NCI-H1417 treated with DMSO at 0.1 percent for 48 hours (cell line): ENCODE measurements at places on chromosomes 5 and 9.
A peak's percentile ranks its signal among the peaks of the same experiment; 100 is the strongest.

GRCh38 chr5:11547730-11548129 is 356.5 kb downstream of the CTNND2 start:
- no peak for DNase-seq

DNA sequence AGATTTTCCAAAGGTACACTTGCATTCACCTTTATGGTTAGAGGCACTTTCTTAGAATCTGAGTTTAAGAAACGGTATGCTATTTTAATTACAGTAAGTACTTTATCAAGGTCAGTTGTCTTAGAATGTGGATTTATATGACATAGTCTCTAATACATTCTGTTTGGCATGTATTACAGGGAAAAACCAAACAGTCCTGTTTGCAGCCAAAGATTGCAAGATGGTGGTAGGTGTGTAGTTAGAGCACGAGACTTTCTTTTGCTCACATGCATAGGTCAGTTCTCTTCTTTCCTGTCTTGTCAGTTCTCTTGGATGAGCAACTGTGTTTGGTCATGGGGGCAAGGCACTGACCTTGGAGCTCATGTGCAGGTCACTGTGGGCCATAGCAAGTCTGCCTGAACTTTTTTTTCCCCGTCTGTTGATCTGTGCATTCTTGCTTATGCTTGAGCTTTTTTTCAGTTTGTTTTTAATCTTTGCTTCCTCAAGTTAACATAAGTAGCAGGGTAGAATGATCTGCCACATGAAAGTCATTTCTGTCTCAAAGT is 20.6 kb downstream of the ZSWIM6 start:
- no peak for DNase-seq

- DNase-seq, result no peak
Measured at GRCh38 chr9:71655141-71655540, 113.2 kb downstream of the CEMIP2 start.

DNA sequence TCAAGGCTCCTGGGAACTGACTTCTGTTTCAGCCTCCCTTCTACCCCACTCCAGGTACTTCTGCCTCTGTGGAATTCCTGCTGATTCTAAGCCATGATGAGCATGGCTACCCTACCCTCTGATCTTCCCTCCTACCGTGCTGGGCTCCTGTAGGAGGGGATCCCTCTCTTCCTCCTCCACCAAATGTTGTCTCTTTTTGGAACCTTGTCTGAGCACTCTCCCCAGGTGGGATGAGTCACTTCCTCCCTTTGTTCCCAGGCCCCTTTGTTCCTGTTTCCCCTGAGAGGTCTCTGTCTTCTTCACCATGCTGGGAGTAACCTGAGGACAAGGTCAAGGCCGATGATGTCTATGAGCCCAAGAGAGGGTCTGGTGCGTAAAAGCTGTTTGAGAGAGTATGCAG is 213.2 kb downstream of the GABBR2 start:
- DNase-seq, result no peak

DNA sequence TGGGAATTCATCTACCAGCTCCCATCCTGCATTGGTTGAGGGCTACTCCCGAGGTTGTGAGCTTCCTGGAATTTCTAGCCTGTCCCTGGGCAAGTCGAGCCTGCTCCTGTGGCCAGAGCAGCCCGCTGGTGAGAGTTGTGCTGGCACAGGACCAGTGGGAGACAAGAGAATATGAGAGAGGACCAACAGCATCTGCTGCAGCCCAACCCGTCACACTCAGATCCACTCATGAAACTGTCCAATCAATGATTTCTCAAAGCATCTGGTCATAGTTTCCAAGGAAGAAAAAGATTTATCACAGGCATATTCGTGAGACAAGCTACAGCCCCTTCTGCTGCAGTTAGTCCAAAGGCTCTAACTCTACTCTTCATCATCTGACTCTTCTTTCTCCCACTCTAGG is 64.4 kb upstream of the RAI14 start:
- DNase-seq, result no peak

GRCh38 chr5:131394128-131394527 is 130.3 kb downstream of the CDC42SE2 start:
- no peak for DNase-seq

DNA sequence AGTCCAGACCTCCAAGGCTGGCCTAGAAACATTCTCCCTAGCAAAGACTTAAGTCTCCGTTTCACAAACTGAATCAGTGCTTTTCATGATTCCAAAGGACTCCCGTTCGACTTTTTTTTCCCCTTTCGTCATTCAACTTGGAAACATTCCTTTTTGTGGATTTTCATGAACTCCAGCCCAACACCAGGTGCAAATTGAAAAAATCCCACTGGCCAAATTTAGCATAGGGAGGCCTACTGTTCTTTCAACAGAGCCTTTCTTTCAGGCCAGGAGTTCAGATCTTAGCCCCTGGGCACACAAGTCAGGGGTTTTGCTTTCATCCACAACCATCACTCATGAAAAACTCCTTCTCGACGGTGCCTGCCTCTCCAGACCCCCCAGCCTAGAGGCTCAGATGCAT is 285.3 kb downstream of the PIK3R1 start:
- DNase-seq, result no peak

GRCh38 chr9:130451509-130452388 is 7.0 kb downstream of the ASS1 start:
- DNase-seq, result peak; percentile 66

DNA sequence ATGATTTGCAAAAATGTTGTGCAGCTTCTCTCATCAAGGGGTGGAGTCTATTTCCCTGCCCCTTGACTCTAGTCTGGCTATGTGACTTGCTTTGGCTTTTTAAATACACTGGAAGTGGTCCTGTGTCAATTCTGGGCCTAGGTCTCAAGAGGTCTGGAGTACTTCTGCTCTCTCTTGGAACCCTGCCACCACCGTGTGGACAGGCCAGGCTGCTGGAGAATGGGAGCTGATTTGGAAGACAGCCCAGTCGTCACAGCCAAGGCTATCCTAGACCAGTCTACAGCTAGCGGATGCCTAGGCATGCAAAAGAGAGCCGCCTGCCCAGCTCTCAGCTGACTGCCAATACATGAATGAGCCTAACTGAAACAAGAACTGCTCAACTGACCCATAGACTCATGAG is 56.7 kb upstream of the CLINT1 start:
- DNase-seq, result no peak

- DNase-seq, result no peak
Measured at GRCh38 chr5:76406673-76407072, 3.6 kb downstream of the IQGAP2 start.

GRCh38 chr5:157516006-157516405 is 56.0 kb downstream of the NIPAL4 start:
- DNase-seq, result no peak

GRCh38 chr9:90872835-90873294 is 71.2 kb downstream of the SYK start:
- DNase-seq, result no peak

DNA sequence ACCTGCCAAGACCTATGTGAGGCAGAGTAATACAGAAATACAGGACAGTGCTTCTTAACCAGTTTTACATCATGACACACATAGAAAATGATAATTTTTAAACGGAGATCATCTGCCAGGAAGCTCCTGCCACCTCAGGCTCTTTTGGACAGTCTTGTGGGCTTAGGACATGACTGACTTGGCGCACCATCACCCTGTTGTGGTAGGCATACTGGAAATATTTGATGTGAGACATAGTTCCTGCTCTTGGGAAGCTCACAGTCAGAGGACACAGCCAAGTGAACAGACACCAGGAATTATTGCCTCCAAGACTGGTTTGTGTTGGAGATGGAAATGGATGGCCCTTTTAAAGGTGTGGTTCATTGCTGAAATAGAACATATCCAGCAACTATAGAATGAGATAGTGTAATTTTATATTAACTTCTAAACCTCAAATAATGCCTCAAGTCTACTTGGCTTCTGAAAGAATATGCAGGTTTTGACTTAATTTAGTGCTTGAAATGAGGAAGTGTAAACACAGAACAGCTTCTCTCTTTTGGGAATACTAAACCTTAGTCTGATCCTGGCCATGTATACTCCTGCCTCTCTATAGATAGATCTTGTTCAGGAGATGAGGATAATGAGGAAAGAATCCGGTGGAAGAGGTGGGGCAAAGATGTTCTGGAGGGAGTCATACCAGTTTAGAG is 19.7 kb downstream of the CPEB4 start:
- no peak for DNase-seq

DNA sequence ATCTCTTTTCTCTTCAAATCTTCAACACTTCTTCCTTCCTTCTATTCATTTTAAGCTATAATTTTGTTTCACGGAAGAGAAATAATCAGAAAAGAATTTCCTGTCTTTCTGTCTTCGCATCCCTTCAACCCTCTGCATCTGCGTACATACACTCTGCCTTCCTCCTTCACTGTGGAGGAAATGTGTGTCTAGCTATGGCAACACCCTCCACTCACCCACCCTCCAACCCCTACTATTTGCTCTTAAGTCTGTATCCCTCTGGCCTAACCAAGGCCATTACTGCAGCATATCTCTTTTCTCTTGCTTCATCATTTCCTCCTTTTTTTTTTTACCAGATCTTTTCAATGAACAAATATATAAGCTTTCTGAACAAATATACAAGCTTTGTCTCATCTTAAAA is 105.7 kb upstream of the NUDT12 start:
- DNase-seq, result no peak

DNA sequence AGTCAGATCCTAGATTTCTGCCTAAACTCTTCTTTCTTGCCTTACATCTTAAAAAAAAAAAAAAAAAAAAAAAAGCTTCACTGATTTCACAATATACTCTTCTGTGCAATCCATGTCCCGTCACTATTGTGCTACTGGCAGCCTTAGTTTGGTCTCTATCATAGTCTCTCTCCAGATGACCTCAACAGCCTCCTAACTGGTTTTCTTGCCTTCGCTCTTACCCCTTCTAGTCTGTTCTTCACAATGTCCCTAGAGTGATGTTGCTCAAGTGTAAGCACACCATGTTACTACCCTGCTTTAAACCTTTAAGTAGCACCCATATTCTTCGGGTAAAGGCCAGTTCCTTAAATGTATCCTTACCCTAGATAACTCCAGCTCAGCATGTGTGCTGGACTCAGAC is 25.8 kb downstream of the CD180 start:
- DNase-seq, result no peak

DNA sequence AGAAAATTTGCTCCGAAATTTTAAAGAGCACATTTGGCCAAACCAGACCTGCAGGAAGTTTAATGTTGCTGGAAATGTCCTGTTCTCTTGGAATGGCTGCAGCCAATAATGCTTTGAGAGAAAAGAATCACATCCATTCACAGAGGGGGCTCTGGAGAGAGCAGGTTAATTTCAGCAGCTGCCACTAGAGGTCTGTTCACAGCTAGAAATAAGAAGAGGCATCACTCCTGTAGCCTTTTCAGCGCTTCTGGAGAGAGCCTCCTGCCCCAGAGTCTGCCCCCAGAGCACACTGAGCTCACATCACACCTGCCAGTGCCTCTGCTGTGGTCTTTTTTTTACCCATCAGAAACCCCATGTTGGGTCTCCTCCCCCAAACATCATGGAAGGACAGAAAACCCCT is 124.8 kb upstream of the RAD23B start:
- DNase-seq, result no peak

- no peak for DNase-seq
Measured at GRCh38 chr9:1058826-1059487, 8.8 kb downstream of the DMRT2 start.

- no peak for DNase-seq
Measured at GRCh38 chr5:116880150-116880549, 305.5 kb upstream of the SEMA6A start.

DNA sequence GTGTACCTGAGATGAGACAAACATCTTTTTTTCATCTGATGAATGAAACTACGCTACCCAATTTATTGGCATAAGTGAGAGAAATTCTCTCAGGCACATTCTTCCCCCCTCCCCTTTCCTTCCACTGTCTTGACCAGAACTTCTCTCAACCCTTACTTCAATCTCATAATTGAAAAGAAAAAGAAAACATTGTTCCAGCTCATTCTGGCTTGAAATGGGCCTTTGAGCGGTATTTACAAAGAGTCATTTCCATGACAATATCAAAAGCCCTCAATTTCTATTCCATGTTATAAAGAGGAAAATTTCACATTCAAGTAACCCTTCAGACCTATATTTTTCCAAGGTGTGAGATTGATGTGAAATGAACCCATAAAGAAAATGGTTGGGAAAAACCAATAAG is 145.9 kb downstream of the PCSK1 start:
- DNase-seq, result no peak

DNA sequence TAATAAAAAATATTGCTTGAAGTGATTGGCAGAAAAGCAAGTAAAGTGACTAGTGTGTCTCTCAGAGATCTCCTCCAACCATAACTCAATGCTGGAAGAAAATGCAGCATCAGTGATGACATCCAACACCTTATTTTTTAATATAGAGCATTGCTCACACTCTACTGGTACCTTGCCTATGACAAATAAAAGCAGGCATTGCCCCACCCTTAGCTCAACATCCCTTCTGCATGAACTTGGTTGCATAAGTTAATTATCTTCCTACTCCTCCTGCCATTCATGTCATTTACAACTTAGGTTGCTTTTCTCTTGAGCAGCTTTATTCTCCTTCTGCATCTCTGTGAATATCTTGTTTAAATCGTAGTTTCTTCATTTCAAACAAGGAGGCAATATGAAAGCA is 41.2 kb downstream of the FEM1C start:
- no peak for DNase-seq

DNA sequence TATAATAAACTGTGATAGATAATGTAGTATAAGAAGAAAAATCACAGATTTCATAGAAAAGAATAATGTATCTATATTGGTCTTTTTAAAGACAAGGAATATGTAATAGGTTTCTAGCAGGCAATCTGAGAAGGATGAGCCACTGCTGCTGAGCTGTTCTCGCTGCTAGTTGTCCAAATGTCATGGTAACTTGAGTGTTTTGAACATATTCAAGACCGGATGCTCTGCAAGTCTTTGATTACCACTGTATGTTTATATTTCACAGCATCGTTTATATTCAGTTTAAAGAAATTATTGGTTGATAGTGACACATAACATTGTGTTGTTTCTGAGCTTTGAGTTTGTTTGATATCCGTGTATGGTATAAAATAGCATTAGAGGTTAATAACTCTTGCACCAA is 9.6 kb downstream of the C5orf47 start:
- no peak for DNase-seq

DNA sequence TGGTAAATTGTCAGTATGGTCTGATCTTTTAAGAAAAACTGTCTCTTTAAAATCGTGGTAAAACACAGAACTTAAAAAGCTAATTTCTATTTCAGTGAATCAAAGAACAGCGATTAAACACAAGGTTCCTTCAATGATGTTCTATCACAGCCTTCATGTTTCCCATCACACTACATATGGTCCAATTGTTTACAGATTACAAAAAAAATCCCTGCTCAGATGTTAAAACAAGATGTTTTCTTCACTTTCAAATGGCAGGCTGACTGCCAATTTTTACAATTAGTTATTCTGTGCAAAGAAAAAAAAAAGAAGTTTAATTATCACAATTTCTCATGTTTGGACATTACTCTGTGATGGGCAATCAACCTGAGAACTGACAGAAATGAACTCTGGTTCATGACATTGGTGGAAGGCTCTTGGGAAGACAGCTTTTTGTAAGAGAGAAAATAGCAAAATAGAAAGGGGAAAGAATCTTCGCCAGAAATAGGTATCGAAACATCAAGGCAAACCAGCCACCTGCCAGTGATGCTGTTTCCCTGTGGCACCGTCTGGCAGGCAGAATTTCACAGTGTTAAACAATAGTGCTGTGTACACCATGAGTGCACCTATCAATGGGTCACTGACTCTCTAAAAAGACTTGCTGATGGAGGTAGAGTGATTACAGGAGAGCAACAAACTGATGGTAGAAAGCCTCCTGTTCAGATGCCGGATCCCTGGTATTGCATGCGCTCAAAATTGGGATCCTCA is 1020.0 kb upstream of the ARRDC3 start:
- no peak for DNase-seq
